Suppressor macrophage (primary cell): ENCODE measurements at places on chromosomes 1 and 21.

DNA sequence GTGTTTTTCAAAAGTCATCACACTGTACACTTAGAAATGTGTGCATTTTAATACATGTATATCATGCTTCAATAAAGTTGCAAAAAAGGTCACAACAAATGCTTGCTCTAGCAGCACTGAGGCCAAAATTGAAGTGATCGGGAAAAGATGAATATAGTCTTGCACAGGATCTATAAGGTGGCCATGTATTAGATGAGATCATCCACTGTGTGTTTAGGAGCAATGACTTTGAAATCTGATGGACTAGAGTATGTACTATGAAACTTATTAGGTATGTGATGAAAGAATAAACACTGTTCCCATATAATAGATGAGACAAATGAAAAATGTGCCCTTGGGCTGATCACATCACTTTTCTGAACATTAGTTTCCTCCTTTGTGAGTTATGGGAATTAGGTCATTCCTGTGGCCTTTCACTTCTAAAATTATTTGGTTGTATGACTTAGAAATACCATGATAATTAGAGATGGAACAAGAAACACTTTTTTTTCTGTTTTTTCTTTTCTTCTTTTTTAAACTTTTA is 984.6 kb downstream of the ADGRL2 start:
- DNase-seq: no peak

DNA sequence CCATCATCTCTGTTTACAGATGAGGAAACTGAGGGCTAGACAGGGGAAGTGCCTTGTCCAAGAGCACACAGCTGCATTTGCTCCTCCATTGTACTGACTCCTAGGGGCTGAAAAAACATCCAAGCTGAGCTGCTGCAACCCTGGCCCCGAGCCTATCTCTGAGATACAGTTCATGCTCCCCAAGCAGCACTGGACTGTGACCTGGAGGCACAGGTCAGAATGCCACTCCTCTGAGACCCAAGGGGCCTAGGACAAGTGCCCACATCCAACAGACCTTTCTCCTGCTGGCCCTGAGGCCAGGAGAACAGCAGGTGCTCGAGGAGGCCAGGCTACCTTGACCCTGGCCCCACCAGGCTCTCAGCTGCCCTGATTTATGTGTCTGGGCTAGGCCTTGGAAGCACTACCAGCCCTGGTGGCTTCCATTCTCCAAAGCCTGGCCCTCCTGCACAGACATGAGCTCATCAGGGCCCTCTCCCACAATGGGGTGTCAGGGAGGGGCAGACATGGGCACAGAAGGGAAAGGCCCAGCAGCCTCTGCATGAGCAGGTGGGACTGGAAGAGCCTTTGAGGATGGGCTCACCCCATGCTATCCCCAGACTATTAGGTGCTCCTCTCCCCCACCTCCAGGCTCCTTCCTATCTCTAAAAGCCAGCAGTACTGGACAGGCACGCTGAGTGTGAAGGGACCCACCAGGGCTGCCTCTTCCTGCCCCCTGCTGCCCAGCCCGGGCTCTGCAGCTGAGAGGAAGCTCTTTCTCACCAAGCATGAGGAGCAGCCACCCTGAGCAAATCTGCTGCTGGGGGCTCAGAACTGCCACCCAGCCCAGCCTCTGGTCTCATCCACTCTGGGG is 18.8 kb downstream of the ADGRB2 start:
- DNase-seq: peak; percentile 66

- DNase-seq: no peak
These were observed 20.9 kb downstream of the RIT1 start for GRCh38 chr1:155890251-155890650.

- no peak for DNase-seq
These were observed 47.6 kb upstream of the POFUT2 start for GRCh38 chr21:45335151-45335760.

- DNase-seq: no peak
These were observed 30.8 kb upstream of the TMEM125 start for GRCh38 chr1:43238991-43239469.

GRCh38 chr21:32306021-32306780 is 7.5 kb downstream of the MRAP start:
- no peak for DNase-seq

- no peak for DNase-seq
These were observed 37.3 kb downstream of the MRPS6 start for GRCh38 chr21:34110594-34111202.

DNA sequence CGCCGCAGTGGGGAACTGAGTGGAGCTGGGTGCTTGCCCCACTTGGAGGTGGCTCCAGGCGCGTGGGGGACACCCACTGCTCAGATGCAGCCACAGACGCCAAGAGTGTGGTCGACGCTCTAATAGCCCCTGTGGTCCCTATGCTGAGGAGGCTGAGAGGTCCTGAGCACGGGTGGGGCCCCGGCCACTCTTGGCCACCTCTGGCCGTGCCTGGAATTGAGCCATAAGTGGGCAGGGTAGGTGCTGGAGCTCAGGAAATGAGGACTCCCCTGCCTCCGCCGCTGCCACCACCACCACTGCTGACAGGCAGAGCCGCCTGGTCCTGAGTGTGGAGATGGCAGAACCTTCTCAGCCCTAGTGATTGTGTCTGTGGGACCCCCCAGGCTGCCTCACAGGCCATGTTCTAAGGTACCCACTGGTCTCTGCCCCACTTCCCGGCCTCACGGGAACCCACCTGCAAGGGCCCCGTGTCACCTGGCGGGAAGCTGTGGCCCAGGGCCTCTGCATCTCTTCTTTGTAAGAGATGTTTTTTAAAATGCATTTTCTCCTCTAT is 34.6 kb upstream of the DIP2A start:
- no peak for DNase-seq

DNA sequence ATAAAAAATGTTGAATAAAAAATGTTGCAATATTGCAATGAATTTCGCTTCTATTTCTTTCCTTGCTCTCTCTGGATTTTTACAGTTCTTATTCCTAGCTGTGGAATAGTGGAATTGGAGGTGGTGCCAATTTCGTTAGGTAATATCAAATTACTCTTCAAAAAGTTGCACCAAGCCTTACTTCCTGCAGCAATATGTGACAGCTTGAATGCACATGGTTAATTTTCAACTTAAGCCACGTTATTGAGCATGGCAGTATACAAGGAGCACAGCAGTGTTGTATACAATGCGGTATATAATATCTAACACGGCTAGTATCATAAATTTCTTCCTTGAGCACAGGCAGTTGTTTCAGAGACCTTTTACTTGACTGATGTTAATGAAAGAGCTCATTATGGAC is 152.5 kb downstream of the NOS1AP start:
- no peak for DNase-seq

DNA sequence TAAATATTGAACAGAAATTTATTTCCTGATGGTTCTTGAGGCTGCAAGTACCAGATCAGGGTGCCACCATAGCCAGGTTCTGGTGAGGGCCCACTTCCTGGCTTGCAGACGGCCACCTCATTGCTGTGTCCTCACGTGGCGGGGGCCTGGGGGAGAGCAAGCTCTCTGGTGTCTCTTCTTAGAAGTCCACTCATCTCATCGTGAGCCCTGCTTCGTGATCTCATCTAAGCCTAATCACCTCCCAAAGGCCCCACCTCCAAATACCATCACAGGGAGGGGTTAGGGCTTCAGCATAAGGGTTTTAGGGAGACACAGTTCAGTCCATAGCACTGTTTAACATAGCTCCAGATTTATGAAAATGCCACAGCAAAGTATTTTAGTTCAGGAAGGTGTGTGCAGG is 119.7 kb downstream of the PRDM2 start:
- DNase-seq: no peak

- peak; percentile 74 for DNase-seq
These were observed 155.1 kb upstream of the DNAH14 start for GRCh38 chr1:224774378-224774777.

DNA sequence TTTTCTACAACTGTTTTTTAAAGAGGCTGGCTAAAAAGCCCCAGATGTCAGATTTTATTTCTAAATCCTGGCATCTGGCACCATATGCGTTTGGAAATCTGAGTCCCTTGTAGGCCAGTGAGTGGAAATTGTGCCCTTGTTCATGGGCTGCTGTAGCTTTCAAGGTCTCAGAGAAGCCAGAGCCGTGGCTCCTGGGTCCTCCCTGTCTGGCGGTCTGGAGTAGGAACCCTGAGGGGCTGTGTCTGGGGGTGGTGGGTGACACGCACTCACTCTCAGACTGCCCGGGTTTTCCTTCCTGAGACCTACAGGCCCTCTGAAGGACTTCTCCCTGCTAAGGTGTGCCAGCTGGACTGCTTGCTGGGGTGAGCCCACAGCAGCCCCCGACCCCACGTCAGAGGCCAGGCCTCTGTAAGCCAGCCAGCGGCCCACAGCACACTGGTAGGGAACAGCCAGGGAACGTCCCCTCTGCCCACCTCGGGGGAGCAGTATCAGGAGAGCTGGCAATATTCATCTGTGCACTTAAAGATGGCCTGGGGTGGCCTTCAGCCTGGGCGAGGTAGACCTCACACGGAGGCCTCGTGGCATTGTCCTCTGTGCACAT is 151.5 kb downstream of the PEX14 start:
- DNase-seq: peak; percentile 1

GRCh38 chr1:30274976-30275621 is 448.3 kb downstream of the MATN1 start:
- no peak for DNase-seq

DNA sequence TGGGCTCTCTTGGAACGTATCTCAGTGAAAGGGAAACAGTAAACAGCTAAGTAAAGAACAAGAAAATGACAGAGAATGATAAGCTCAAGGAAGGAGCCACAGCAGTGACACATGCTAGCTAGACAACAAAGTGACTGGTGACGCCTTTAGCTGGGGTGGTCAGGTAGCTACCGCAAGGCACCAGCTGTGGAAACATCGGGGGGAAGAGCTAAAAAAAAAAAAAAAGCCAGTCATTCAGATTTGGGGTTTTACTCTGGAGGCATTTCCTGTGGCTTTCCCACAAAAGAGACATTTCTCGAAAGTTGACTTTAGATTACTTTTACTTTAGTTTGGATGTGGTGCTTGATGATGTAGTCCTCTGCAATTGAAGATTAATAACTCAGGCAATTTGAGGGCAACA is 2.1 kb downstream of the FHAD1 start:
- DNase-seq: no peak

GRCh38 chr1:199590708-199591107 is 436.8 kb upstream of the NR5A2 start:
- DNase-seq: no peak

- DNase-seq: no peak
These were observed 516 bp downstream of the RCOR3 start for GRCh38 chr1:211259638-211260126.

- DNase-seq: no peak
These were observed 25.0 kb downstream of the CRYAA start for GRCh38 chr21:43193651-43194302.

DNA sequence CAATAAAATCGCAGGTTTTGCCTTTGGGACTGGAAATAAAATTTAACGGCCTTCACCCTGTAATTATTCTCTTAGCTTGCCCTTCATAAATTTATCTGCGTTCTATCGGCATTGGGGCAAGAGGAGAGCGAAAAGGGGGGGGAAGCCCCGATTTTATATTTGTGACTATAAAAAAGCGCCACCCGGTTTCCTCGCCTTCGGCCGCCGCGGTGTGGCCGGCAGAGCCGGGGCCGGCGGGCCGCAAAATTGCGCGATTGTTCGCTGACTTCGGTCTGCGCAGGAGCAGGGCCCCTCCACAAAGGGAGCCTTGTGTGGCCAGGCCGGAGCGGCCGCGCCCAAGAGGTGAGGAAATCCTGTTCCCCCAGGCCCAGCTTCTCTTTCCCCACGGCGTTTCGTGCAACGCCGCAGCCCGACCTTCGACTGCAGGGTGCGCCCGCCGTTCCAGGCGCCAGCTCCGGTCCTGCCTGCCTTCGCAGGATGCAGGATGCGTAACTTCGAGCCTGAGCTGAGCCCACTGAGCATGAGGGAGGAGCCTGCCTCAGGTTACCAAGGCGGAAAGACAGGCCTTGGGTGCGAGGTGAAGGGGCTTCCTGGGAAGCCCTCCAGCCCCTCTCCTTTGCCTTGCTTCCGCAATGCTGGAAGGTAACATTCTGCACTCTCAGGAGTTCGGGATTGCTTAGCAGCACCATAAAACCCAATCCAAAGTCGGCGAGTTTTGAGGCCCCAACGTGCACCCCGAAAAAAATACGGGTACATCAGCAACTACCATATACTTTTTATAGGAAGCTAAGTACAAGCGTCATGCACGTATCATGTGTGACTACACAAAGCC is 4.9 kb upstream of the TBX15 start:
- no peak for DNase-seq

DNA sequence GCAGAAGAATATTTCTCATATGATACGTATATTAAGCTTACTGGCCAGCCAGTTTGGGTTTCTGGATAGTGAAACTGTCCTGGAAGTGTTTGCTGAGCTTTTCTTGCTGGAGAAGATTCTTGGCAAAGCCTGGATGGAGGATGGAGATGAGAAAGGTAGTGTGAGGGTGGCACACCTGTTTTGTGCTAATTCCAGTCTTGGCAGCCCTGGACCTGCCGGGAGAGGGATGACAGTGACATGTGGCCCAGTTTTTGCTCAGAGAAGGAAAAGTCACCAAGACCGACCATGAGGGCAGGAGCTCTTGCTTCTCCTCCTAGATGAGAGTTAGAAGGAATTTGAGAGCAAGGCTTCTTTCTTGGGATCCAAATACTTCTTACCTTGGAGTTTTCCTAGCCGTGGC is 34.1 kb downstream of the DOP1B start:
- no peak for DNase-seq

DNA sequence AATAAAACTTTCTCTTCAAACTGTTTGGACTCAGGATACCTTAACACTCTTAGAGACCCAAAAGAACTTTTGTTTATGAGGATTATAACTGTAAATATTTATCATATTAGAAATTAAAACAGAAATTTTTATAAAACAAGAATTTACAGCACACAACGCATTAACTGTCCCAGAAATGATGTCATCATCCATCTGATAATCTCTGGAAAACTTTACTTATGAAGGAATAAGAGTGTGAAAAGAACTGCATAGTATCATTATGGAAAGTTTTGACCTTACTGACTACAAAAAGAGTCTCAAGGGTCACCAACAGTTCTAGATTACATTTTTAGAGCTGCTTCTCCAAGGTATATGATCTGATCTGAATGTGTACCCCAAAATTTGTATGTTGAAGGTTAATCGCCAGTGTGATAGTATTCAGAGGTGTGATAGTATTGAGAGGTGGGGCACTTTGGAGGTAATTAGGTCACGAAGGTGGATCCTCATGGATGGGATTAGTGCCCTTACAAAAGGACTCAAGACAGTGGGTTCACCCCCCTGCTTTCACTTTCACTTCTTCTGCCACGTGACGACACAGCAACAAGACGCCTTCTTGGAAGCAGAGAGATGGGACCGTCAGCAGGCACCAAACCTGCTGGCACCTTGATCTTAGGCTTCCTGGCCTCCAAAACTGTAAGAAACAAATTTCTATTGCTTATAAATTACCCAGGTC is 95.7 kb upstream of the NR5A2 start:
- DNase-seq: peak; percentile 33

DNA sequence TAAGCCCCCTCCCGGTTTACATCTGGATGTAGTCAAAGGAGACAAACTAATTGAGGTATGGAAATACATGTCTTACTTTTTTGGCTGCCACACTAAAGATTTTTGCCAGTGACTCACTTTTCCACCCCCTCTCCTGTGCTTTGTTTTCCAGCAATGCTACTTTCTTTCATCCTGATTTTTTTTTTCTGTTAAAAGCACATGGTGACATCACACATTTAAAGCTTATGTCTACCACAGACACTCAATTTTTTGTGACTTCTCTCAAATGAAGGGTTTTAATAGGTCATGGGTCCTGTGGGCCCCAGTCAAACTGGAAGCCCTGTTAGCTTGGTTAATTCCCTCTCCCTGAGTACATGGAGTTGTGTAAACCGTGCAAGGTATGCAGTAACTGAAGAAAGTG is 2.2 kb downstream of the PPP1R8 start:
- DNase-seq: no peak
